ENCODE measurements at places on chromosomes 16 and 17.

GRCh38 chr17:61943117-61943516, 15.3 kb upstream of the INTS2 start:
- no peak for DNase-seq

GRCh38 chr16:9706217-9706836, 475.9 kb downstream of the GRIN2A start:
- DNase-seq, result no peak

DNA sequence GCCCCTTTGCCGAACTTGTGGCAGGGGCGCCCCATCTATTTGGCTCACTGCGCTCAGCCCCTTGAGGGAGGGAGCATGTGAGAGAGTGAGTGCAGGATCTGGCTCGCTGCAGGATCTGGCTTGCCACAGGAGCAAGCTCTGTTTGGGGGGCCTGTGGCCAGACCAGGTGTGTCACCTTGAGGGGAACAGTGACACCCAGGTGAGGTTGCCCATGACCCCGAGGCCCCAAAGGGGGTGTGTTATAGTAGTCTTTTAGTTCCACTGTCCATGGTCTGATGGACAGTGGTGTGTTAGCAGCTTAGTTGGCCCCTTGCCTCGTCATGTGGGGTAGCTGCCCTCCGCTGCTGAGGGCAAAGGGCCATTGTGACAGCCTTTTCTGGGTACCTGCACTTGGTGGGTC, 41.6 kb downstream of the CCDC42 start:
- DNase-seq, result no peak

GRCh38 chr16:56029026-56029425, 153.9 kb upstream of the CES5A start:
- no peak for DNase-seq

- DNase-seq, result no peak
Measured at GRCh38 chr17:40922239-40922638, 15.2 kb downstream of the KRT23 start.

DNA sequence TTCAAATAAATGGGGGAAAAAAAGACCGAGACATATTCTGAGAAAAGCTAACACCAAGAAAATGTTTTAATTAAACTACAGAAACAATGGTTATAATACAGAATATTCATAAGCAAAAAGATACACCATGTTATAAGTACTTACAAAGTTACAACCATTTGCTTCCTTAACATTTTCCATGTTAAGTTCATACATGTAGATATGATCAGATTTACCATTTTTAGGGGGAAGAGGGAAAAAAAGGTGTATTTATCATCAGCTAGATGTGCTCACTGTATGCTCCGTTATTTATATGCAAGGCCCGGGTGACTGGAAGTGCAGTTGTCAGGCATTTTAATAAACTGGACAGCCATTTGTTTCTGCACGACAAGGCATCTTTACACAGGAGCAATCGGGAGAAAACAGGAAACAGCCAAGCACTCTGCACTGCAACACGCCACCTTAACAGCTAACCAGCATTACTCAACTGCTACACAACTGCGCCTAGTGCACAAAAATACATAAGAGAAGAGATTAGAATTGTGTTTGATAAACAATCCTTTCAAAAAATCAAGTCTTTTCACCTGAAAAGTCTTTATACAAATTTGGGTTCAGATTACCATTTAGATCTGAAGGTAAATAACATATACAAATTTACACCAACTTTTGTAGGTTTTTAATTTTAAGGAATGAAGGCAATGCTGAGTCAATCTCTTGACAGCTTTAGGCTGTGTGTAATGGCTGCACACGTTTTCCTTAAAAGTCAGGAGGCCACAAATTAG, 2.9 kb downstream of the SRSF2 start:
- no peak for DNase-seq

GRCh38 chr17:76153640-76154039, 12.6 kb upstream of the FOXJ1 start:
- DNase-seq, result no peak

- no peak for DNase-seq
Measured at GRCh38 chr17:5922476-5922875, 147.7 kb upstream of the WSCD1 start.

GRCh38 chr17:41513168-41513547, 5.5 kb downstream of the KRT15 start:
- no peak for DNase-seq

DNA sequence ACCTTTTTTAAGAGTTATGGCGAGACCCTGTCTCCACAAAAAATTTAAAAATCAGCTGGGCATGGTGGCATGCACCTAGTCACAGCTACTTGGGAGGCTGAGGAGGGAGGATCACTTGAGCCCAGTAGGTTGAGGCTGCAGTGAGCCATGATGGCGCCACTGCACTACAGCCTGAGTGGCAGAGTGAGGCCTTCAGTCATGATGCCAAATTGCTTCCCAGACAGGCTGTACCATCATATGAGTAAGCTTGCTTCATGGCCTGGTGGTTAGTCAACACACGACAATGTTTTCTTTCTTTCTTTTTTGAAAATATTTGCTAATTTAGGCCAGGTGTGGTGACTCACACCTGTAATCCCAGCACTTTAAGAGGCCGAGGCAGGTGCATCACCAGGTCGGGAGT, 12.5 kb downstream of the NTAN1 start:
- DNase-seq, result no peak

DNA sequence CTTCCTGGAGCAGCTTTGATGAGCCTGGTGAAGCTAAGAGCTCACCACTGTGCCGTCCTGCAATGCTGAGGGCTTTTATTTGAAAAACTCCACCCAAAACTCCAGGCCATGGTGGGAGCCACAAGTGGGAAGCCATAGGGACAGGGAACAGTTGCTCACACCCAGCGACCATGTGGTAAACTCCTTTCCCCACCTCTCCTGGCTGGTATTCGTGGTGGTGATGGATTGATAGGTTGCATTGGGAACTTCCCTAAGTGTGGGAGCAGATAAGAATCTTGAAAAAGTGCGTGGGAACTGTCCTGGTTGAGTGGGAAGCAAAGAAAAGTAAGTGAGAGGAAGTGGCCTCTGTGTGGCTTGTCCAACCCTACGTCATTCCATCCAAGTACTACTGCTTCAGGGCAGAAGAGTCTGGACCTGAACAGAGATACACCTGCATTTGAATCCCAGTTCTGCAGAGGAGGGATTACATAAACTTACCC, at the start of gene CCL1:
Gene CCL1, minus strand, starts transcription at position 51 of the 479 bp plus-strand sequence. CDS start 72 bp downstream, outside the sequence.
- no peak for DNase-seq

DNA sequence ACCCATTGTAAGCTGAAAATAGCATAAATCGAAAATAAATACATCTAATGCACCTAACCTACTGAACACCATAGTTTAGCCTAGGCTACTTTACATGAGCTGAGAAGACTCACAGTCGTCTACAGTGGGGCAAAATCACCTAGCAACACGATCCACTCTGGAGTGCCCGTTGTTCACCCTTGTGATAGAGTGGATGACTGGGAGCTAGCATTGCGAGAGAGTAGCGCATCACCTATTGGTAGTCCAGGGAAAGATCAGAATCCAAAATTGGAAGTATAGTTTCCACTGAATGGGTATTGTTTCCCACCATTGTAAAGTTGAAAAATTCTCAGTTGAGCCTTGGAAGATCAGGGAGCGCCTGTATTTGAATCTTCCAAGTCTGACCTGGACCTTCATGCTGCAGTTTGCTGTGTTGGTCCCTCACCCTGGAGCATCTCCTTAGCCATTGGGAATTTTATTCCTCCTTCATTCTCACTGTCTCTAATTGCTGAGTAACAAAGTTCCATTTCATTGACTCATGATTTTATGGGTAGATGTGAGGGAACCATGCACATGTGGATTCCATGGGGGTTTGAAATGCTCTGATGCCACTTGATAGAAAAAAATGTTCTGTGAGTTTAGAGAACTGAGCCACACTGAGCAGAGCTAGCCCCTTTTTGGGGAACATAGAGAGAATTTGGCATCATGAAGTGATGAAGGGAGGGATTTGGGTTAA, 19.6 kb downstream of the AKAP1 start:
- DNase-seq, result no peak

All from NCI-H1694 (cell line).